Common myeloid progenitor, CD34-positive (primary cell): ENCODE measurements at places on chromosomes 12 and 14.

DNA sequence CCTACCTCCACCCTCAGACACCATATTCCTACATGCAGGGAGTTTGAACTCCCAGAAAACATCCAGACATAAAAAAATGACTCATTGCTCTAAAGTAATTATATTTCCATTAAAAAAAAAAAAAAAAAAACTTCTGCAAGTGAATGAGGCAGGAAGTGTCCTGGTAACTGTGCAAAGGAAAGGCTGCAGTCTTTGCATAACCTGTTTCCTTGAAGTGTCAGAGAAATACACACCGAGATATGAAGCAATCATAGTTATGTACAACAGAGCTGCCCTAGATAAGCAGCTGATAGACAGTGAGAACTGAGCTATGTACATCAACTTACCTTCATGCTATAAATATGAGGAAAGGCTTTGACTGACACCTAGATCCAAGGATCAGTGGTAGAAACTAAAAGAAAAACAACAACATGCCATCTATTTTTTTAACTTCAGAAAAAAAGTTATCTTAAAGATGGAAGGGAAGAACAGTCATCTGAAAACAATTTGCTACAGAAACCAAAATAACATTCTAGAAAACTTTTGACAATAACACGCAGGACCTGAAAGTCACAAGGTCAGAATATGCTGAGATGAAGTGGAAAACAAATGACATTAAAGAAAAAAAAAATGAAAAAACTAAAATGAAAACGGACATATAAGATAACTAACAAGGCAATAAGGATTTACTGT, 263.2 kb downstream of the SEC23A start:
- H3K27ac ChIP-seq = no peak overlapping the region
- H3K4me1 ChIP-seq = peaks cover 10% of the 10 kb centered on the region
- H3K36me3 ChIP-seq = no peaks in the 10 kb centered on the region
- no peak overlapping the region for H3K4me3 ChIP-seq

GRCh38 chr14:23543403-23543802, 8.2 kb downstream of the ZFHX2 start:
- H3K27me3 ChIP-seq = peaks cover 3% of the 10 kb centered on the region
- no peak overlapping the region for H3K27ac ChIP-seq

DNA sequence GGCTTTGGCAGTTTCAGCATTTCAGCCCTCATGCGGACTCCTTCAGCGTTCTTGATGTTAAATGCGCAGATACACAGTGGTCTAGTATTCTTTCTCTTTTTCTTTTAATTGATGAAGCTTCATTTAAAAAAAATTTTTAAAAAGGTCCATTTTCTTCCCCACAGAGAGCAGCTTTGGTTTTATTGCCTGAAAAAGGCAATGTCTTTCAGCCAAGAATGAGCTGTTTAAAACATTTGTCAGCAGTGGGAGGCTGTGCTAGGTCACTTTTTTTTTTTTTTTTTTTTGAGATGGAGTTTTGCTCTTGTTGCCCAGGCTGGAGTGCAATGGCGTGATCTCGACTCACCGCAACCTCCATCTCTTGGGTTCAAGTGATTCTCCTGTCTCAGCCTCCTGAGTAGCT, 13.5 kb downstream of the KMT5A start:
- peaks cover 60% of the 10 kb centered on the region for H3K36me3 ChIP-seq
- DNase-seq = no peak
- H3K4me1 ChIP-seq = no peaks in the 10 kb centered on the region
- no peak overlapping the region for H3K27ac ChIP-seq

GRCh38 chr12:53295891-53296219, 513 bp downstream of the PFDN5 start:
- peaks cover 6% of the 10 kb centered on the region for H3K36me3 ChIP-seq
- H3K27me3 ChIP-seq = no peaks in the 10 kb centered on the region
- H3K4me3 ChIP-seq = peak overlapping the region; percentile 89
- DNase-seq = no peak
- H3K4me1 ChIP-seq = peaks cover 52% of the 10 kb centered on the region

DNA sequence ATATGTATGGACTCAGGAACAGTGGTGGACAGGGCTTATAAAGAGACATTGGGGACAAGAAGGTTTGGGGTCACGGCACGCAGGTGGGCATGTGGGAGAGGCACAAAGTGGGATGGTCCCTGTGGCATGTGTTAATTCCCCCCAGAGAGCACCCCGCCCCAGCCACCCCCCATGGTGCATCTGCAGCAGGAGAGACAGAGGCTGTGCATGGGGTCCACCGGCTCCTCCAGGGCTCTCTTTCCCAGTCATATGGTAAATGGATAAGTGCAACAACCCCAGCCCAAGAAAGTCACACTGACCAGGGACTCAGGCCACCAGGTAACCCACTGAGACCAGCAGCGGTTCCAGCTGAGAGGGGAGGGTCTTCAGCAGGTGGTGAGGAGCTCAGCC, 242.1 kb downstream of the BCL11B start:
- no peak for DNase-seq
- no peaks in the 10 kb centered on the region for H3K27me3 ChIP-seq
- no peak overlapping the region for H3K4me3 ChIP-seq
- no peaks in the 10 kb centered on the region for H3K36me3 ChIP-seq
- H3K27ac ChIP-seq = no peak overlapping the region

GRCh38 chr12:57096099-57096572, 7.2 kb downstream of the NAB2 start:
- no peaks in the 10 kb centered on the region for H3K27me3 ChIP-seq
- H3K4me1 ChIP-seq = no peaks in the 10 kb centered on the region
- H3K36me3 ChIP-seq = peaks cover 13% of the 10 kb centered on the region
- no peak overlapping the region for H3K27ac ChIP-seq

DNA sequence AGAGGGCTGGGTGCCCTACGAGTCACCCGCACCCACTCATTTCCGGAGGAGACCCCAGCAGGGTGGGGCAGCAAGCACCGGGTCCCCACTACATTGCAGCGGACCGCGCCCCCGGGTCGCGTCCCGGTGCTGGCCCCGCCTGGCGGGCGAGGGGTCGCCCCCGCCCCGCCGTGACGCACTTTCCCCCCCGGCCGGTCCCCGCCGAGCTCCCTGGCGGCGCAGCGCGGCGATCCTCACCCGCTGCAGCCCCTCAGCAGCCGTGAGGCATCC, 106.1 kb downstream of the PRICKLE1 start:
- H3K36me3 ChIP-seq = no peaks in the 10 kb centered on the region
- peaks cover 9% of the 10 kb centered on the region for H3K27me3 ChIP-seq

GRCh38 chr12:52300796-52301691, 9.7 kb upstream of the KRT81 start:
- H3K36me3 ChIP-seq = no peaks in the 10 kb centered on the region
- H3K27ac ChIP-seq = no peak overlapping the region
- no peaks in the 10 kb centered on the region for H3K27me3 ChIP-seq
- H3K4me3 ChIP-seq = no peak overlapping the region

DNA sequence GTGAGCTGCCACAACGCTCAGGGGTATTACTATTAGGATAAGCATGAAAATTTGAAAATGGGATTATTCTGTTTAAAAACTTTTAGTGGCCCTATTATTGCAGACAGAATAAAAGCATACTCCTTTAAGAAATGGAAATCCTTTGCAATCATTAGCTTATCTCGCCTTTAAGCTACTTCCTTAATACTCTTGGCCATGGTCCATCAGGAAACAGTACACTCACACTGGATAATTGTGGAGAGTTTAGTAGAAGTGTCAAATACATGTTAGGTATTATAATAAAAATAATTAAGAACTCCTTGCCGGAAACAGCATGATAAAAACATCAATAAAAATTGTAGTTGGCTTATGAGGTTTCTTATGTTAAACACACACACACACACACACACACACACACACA, 100.4 kb upstream of the PPFIA2 start:
- H3K27me3 ChIP-seq = no peaks in the 10 kb centered on the region
- no peak overlapping the region for H3K27ac ChIP-seq
- no peaks in the 10 kb centered on the region for H3K4me1 ChIP-seq
- H3K4me3 ChIP-seq = no peak overlapping the region
- DNase-seq = peak; percentile 58

DNA sequence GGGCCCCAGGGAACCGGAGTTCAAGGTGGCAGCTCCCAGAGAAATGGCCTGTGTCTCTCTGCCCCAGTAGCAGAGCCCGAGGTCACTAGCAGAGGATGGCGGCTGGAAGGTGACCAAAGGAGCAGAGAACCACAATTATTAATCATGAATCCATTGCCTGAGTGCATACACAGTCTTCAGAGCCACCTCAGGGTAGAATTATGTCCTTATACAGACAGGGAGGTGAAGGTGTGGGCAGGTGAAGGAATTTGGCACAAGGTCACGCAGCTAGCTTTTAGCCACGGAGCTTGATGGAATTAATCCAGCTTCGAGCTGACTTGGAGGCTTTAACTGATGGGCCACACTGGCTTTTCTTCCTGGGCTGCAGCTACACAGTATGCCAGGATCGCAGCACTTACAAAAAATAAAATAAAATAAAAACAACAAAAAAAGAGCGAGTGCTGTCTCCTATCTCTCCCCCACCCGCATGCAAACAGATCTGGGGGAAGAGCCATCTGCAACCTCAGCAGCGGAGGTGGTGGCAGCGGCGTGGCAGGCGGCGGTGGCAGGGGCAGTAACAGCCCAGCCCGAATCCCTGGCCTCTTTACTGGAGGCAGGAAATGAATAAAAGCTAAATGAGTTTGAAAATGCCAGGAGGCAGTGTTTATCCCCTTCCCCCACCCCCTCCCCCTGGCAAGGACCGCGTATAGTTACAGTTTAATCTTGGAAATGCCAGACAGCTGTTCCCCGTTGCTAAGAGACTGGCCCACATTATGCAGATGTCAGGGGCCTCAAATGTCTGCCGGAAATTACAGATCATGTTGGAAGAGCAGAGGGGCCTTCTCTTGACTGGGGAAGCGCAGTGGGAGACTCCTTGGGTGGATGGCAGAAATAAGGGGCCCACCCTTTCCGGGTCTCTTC, 93.5 kb downstream of the LRRC74A start:
- DNase-seq = peak; percentile 75
- no peaks in the 10 kb centered on the region for H3K36me3 ChIP-seq
- no peak overlapping the region for H3K4me3 ChIP-seq

- H3K4me3 ChIP-seq = no peak overlapping the region
- H3K27ac ChIP-seq = no peak overlapping the region
- H3K36me3 ChIP-seq = no peaks in the 10 kb centered on the region
- H3K27me3 ChIP-seq = no peaks in the 10 kb centered on the region
- DNase-seq = no peak
- peaks cover 35% of the 10 kb centered on the region for H3K4me1 ChIP-seq
Measured at GRCh38 chr14:91118511-91119068, 4.7 kb downstream of the DGLUCY start.

DNA sequence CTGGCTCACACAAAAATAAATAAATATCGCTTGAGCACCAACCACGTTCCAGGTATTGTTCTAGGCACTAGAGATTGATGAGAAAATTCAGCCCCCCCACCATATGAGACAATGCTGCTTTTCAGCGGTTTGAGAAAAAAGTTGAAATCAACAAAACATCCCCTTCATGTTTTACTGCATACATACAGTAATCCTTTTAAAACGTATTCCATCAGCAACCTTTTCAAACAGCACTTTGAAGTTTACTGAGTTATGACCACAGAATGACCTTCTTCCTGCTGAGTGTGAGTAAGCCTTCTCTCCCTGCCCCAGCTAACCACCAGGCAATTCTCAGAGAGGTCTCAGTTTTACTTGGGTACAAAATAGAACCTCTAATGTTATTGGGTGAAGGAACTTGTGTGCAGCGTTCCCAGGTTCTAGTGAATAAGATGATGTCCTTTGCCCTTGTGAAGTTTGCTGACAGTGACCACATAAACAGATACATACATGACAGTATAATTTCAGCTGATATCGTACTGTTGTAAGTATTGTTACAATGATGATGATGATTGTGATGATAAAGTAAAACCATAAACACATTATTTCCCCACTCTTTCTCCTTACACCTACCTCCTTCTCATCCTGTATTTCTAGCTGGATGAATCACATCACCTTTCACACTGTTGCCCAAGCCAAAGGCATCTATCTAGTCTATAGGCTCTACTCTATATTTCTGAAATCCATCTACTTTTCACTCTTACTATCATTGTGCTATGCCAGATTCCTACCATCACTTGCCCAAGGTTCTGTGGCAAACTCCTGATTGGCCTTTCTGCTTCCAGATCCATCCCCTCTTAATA, 124.4 kb upstream of the KRR1 start:
- no peak overlapping the region for H3K27ac ChIP-seq
- H3K36me3 ChIP-seq = no peaks in the 10 kb centered on the region
- DNase-seq = peak; percentile 13
- no peaks in the 10 kb centered on the region for H3K4me1 ChIP-seq
- no peak overlapping the region for H3K4me3 ChIP-seq
- no peaks in the 10 kb centered on the region for H3K27me3 ChIP-seq

- H3K4me3 ChIP-seq = no peak overlapping the region
- H3K36me3 ChIP-seq = no peaks in the 10 kb centered on the region
- no peak for DNase-seq
Measured at GRCh38 chr14:103894723-103895059, 33.6 kb upstream of the TDRD9 start.

- H3K27me3 ChIP-seq = no peaks in the 10 kb centered on the region
- H3K36me3 ChIP-seq = no peaks in the 10 kb centered on the region
- no peak overlapping the region for H3K27ac ChIP-seq
- no peak overlapping the region for H3K4me3 ChIP-seq
- no peak for DNase-seq
- no peaks in the 10 kb centered on the region for H3K4me1 ChIP-seq
Measured at GRCh38 chr14:81903477-81903876, 369.8 kb upstream of the SEL1L start.

- H3K4me1 ChIP-seq = peaks cover 13% of the 10 kb centered on the region
- H3K27me3 ChIP-seq = no peaks in the 10 kb centered on the region
- no peak overlapping the region for H3K27ac ChIP-seq
- no peak for DNase-seq
- H3K4me3 ChIP-seq = no peak overlapping the region
- no peaks in the 10 kb centered on the region for H3K36me3 ChIP-seq
Measured at GRCh38 chr12:13591059-13591458, 390.3 kb downstream of the GRIN2B start.

GRCh38 chr12:6951551-6952120, 480 bp downstream of the PTPN6 start:
- DNase-seq = no peak
- H3K27ac ChIP-seq = peak overlapping the region; percentile 84
- H3K27me3 ChIP-seq = no peaks in the 10 kb centered on the region
- peak overlapping the region; percentile 92 for H3K4me3 ChIP-seq
- peaks cover 75% of the 10 kb centered on the region for H3K4me1 ChIP-seq
- peaks cover 21% of the 10 kb centered on the region for H3K36me3 ChIP-seq

DNA sequence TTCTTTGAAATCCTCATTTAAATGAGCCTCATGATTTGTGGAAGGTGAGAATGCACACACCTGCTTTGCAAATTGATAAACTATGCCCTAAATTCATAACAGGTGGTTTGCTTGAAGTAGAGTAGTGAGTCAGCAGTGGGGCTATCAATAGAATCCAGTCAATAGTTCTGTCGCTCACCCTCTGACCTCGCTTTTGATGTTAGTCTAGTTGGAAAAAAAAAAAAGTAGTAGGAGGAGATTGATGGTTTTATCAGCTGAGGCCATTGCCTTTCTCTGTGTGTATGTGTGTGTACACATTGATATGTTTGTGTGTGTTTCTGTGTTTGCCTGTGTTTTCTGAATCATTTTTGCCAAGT, 267.3 kb downstream of the SNAPC1 start:
- H3K27ac ChIP-seq = no peak overlapping the region
- no peaks in the 10 kb centered on the region for H3K27me3 ChIP-seq
- H3K36me3 ChIP-seq = no peaks in the 10 kb centered on the region
- H3K4me1 ChIP-seq = no peaks in the 10 kb centered on the region

- no peak overlapping the region for H3K4me3 ChIP-seq
- no peak overlapping the region for H3K27ac ChIP-seq
- H3K27me3 ChIP-seq = no peaks in the 10 kb centered on the region
- H3K4me1 ChIP-seq = no peaks in the 10 kb centered on the region
- no peak for DNase-seq
- no peaks in the 10 kb centered on the region for H3K36me3 ChIP-seq
Measured at GRCh38 chr14:99230208-99231151, 41.5 kb downstream of the BCL11B start.
